ENCODE measurements at places on chromosomes 1 and 21.

DNA sequence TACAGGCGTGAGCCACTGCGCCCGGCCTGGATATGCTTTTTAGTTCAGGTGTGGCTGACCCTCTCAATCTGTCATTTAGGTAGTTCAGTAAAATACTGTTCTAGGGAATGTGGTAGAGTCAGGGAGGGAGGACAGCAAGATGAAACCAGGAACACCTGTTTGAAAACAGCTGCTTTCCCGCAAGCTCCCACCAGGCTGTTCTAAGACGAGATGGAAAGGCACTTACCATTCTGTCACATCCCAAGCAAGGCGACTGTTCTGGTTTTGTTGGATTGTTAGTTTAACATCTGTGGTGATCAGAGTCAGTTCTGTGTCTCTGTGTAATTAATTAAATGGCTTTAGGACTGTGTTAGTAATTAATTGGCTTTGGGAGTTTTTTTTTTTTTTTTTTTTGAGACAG is 2.9 kb downstream of the CHAF1B start:
- DNase-seq: no peak

DNA sequence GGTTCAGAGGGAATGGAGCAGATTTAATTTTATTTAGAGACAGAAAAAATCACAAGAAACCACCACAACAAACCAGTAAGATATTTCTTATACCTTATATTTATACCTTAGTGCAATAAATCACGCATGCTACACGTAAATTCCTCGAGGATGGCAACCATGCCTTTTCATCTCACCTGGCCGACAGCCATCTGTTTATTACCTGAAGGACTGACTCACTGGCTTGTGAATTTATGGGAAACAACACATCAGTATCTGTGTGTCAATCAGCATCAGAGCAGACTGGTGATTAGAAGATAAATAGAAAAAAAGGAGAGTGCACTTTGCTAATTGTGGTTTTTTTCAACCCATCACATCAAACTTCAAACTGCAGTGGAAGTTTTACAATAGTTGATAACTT is 58.4 kb downstream of the S1PR1 start:
- DNase-seq: no peak

DNA sequence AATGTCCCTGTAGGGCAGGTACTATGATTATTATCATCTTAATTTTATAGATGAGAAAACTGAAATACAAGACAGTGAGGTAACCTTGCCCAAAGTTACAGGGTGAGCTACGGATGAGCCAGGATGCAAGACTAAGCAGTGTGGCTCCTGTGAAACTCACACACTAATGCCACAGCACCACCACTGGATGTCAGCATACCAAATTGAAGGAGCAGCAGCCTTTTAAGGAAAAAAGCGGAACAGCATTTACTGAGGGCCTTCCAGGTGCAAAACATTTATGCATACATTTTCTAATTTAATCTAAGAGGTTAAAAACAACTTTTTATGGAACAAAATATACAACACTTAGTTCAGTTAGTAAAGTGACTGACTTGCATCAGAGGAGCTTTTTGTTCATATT is 41.7 kb downstream of the SEC16B start:
- no peak for DNase-seq

- DNase-seq: no peak
Observed at GRCh38 chr1:232784794-232785193, 20.4 kb upstream of the MAP10 start.

DNA sequence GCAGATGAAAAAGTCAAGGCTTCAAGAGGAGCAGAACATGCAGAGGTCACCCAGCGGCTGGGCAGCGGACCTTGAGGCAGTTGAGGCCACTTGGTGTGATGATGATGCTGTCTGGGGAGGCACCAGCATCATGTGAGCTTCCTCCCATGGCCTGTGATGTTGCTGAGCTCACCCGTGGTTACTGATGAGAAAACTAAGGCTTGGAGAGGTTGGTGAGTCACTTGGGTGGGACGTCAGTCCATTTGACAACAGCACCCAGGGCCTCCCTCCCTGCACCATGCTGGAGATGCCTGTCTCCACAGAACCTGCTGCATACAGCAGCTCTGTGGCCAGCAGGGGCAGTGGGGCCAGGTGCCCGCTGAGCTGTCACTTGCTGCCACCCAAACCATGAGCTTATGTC is 146.8 kb downstream of the NPHP4 start:
- no peak for DNase-seq

DNA sequence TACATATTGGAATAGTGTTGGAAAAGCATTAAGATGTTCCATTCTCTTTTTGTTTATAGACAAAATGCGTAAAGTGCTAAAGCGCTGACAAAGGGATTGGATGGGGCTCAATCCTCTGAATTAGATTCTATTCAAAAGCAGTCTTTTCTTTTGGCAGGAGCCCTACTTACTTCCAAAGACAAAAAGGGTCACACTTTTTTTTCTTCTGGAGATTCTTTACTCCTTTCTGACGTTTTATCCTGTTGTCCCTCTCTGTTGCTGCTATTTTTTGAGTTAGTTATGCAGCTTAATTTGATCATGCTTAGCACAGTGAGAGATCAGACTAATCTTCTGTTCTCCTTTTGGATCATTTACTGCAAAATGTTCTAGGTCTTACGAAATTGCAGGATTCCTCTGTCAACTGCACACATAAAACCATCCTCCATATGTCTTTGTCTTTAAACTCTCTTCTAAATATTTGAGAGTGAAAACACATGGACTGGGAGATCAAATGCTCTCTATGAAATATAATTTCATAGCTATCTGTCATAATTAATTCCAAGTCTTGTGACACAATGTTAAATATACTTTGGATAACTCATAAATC is 656.4 kb upstream of the ADGRL2 start:
- no peak for DNase-seq

DNA sequence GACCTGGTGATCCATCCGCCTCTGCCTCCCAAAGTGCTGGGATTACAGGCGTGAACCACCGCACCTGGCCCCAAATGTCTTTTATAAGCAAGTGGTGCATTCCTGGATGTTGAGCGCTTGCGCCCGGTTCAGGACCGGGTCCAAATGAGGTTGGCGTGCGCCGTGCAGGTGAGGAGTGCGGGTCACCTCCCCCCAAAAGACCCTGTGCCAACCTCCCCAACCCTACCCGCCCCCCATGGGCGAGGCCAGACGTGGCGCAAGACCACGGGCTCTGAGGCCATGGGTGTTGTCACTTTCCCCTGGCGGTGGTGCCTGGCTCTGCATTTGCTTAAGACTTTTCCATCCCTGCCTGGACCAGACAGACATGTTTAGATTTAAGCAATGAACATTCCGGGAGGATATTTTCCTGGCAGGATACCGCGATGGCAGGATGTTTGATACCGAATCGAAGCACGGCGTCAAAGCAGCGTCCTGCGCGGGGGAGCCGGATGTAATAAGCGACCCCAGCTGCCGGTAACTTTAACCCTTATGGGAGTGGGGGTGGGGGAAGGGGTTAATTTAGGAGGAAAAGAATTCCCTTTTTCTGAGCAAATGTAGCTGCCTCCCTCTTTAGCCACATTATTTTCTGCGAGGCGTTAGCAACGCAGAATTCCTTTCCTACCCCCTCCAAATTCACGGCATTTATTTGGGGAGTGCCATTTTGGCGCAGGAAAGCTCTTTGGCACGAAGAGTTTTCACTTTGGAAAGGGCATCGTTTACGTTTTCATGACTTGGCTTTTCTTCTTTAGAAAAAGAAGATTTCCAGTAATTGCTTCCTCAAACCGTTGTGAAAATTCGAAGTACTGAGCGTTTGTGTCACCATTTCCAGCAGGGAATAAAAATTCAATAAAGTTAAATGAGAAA is 27.8 kb upstream of the RNF187 start:
- DNase-seq: no peak

GRCh38 chr1:226945858-226946245 is 5.8 kb downstream of the COQ8A start:
- DNase-seq: no peak

GRCh38 chr1:100769906-100770646 is 50.5 kb downstream of the VCAM1 start:
- no peak for DNase-seq
